Peyer's patch (tissue), 4 donors: ENCODE measurements at places on chromosomes 11 and 22.

DNA sequence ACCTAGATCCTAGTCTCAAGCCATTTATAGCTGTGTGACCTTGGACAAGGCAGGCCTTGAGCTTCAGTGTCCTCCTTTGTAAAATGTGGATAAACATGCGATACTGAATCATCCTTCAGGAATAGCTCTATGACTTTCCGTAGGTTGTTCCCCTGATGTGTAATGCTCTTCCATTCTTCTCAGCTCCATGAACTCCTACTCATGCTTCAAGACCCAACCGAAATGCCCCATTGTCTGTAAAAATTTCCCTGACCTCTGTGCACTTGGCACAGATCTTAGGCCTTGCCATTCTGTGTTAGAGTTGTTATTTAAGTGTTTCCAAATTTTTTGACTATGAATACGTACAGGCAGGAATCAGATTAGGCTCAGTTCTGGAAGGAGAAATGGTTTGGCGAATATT lies 3.3 kb upstream of the BEST1 start:
- no peak for DNase-seq

DNA sequence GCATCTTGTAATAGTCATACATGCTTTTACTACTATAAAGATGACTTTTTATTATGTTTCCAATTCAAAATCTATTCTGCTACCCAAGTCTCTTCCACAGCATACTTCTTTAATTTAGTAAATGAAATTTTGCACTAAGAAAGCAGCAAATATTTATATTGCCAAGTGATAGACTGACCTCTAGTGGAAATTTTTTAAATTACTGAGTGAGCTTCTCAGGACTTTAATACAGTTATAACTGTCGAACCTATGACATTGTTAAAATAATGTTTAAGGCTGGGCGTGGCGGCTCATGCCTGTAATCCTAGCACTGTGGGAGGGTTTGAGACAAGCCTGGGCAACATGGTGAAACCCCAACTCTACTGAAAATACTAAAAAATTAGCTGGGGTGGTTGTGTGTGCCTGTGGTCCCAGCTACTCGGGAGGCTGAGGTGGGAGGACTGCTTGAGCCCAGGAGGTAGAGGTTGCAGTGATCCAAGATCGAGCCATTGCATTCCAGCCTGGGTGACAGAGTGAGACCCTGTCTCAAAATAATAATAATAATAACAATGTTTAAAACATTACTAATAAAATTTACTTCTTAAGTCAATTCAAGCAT lies 27.3 kb downstream of the STK33 start:
- no peak for DNase-seq

DNA sequence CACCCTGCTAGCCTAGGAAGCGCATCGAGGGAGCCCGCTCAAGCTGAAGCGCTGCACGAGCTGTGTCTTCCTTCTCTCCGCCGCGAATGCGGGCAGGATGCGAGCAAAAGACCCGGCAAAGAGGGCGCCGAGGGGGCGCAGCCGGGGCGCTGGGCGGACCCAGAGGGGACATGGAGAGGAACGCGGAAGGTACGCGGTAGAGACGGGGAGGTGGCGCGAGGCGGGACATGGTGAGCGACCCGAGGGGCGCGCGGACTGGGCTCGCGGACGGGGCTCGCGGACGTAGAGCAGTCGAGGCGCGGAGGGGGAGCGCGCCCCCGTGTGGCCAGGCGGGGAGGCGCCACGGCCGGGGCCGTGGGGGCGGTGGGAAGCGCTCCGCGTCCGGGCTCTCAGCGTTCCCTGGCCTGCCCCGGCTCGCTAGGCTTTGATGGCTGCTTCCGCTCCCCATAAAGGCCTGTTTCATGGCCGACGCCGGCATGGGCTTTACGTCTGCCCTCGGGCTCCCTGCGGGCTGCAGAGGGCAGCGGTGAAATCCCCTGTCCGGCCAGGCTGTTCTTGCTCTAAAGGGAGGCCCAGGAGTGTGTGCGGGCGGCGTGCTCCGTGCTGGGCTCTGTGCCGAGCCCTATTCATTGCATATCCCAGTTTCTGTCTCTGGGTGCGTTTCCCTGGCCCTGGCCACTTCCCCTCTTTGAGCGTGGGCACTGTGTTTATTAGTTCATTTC lies 31.2 kb upstream of the TRIM29 start:
- peak; percentile 83 for DNase-seq

- no peak for DNase-seq
These were observed 15.8 kb downstream of the PHLDB1 start for GRCh38 chr11:118623269-118623655.

DNA sequence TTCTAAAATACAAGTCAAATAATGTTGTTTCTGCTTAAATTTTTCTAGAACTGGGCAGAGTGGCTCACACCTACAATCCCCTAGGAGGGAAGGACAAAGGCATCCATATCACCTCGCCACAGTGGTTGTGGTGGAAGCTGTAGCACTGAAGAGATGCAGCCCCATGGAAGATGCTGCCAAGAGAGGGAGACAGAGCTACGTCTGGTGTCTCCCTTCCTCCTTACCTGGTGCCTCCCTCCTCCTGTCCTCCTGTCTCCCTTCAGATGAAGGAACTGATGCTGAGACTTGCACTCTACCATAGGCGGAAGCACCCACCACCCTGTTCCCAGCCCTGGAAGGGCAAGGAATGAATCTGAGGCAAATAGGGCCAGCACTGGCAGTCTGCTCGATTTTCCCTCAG lies 22.3 kb downstream of the MMP27 start:
- DNase-seq = no peak

DNA sequence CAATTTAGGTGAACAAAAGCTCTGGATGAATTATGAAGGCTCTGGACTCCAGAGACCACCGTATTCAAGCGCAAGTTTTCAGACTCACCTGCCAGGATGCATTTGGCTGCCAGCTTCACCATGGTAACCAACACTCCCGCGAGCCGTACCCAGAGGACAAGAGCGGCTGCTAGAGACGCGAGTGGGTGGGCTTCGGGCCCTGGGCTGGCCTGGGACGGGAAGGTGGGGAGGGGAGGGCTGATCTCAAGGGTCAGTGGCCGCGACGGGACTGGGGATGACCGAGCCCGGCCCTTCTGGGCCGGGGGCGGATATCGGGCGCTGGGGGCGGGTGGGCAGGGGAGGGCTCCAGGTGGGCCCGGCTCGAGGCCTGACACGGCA lies 344 bp downstream of the IFT27 start:
- DNase-seq = peak; percentile 53

GRCh38 chr11:73281796-73282660 lies 9.9 kb downstream of the P2RY6 start:
- DNase-seq = no peak

DNA sequence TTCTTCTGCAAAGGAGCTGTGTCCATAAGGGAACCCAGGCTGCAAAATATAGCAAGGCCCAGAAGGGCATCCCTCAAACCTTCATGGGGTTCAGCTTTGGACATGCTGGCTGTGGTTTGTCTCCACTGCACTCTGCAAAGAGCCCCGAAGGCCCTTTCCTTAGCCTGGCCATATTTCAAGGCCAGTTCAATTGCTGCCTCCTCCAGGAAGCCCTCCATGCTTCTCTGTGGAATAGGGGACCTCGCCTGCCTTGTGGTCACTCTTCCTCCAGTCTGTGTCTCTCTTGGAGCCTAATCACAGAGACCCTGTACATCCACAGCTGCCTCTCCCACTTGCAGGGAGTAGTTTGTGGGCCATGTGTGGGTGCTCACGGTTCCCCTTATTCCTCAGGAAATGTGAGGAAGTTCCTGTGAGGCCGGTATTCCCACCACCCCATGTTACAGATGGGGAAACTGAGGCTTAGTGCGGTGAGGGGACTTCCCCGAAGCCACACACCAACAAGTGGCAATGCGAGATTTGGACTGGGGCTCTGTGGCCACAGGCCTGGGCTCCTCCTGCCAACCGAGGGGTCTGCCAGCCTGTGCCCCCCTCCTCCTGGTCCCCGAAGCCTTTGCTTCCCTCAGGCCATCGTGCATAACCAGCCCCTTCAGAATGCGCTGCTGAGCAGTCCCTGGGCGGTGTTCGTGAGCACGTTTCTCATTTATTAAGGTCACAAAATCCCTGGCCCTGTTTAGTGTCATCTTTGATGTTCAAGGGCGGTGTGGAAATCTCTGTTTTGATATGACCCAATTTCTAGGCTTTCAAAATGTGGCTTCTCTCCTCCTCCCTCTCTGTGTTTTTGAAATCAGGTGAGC lies 65.8 kb downstream of the PARVB start:
- DNase-seq = no peak

GRCh38 chr11:57408771-57409170 lies 18.1 kb downstream of the SLC43A3 start:
- DNase-seq = no peak

DNA sequence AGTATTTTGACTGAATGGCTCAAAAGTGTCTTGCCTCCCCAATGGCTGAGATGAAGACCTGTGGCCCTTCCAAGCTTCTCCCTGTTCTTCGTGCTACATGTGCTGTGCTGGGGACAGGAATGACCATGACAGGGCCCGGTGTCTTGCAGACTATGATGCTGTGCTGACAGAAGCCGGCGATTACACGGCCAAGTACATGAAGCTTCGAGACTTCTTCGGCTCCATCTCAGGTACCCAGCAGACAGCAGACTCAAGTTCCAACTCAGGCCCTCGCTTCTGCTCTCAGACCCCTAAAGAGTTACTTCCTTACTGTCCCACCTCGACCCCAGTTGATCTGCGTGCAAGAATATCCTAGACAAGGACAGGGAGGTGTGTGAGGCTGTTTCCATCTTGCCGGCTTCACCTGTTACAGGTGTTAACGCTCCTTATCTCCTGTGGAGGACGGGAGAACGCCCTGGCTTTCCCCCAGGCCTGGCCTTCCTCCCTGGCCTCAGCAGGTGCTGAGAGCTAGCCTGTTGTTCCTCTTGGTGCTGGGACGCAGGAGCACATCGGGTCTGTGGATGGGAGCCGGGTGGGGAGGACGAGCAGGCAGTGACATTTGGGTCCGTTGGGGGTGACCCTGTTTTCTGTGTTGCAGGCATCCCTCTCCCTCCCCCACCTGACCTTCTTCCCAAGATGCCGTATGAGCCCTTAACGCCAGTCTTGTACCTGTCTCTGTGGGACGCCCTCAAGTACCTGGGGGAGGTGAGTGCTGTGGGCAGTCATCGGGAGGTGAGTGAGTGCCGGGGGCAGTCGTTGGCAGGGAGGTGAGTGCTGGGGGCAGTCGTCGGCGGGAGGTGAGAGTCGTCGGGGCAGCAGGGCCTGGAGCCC lies 38.1 kb downstream of the GLB1L2 start:
- peak; percentile 29 for DNase-seq

- peak; percentile 50 for DNase-seq
These were observed 454 bp downstream of the TMEM218 start for GRCh38 chr11:125111001-125111342.

- no peak for DNase-seq
These were observed 839 bp downstream of the CEP164 start for GRCh38 chr11:117328375-117329010.

GRCh38 chr11:74138021-74138420 lies 32.8 kb downstream of the C2CD3 start:
- no peak for DNase-seq

DNA sequence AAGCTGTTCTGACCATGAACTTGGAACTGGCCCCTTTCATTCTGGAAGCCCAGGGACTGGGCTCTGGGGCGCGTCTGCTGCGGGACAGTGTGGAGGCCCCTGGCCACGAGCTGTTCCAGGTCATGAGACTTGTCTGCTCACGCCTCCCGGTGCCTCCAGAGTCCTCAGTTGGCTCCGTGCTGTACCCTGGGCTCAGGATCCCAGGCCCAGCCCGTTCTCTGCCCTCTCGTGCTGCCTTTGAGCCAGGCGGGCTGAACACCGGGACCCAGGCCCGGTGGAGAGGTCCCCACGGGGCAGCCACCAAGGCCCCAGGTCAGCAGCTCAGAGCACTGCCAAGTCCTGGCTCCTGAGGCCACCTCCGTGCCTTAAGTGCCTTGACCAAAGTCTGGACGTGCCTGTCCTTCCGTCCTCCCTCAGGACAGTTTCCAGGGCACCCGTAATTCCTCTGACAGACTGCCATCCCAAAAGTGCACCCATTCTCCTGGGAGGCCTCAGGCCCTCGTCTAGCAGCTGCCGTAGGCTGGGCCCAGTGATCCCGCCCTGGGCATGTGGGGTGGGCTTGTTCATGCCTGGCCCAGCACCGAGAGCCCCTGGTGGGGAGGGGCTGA lies 36.3 kb upstream of the PPARA start:
- DNase-seq = no peak

DNA sequence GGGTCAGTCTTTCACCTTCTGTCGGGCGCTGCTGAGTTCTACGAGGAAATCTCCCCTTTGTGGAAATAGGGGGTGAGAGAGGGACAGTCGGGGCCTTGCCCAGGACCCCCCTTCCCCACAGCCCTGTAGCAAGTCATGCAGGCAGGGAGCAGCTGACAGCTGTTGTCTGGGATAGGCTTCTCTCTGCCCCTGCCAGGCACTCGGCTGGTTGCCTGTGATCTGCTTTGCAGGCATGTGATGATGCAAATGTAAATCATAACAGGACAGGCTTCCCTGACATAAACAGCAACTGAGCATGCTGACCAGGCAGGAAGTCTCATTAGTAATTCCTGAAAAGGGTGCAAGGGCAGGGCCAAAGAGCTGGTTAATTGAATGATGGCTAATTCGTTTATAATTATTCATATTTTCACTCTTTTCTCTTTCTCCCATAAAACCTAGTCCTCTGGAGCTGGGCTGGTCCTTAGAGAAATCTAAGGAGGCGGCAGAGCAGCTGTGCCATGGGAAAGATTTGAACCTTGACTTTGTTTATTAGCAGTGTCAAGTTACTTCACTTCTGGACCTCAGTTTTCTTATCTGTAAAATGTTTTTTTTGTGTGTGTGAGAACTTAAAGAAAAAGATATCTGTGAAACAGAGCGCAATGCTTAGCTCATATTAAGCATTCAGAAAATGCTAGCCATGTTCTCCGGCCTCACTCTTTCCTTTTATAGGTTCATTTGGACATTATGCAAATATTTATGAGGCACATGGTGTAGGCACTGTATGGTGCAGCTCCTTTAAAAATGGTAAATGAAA lies 129.7 kb downstream of the LDLRAD3 start:
- no peak for DNase-seq

GRCh38 chr11:130689222-130689908 lies 226.9 kb downstream of the SNX19 start:
- DNase-seq = no peak

- DNase-seq = no peak
These were observed 351.3 kb downstream of the JRKL start for GRCh38 chr11:96741068-96741467.

GRCh38 chr11:3022982-3023381 lies 30.9 kb upstream of the NAP1L4 start:
- DNase-seq = no peak

GRCh38 chr11:117618302-117618981 lies 178.6 kb downstream of the DSCAML1 start:
- DNase-seq = no peak
